ENCODE measurements at places on chromosomes 11 and 22.

- no peak for DNase-seq
Measured at GRCh38 chr22:38016182-38017151, 32.1 kb upstream of the SOX10 start.

- DNase-seq = no peak
Measured at GRCh38 chr11:70002433-70002832, 75.7 kb upstream of the ANO1 start.

GRCh38 chr11:45179686-45180178 lies 33.3 kb downstream of the PRDM11 start:
- no peak for DNase-seq

- DNase-seq = no peak
Measured at GRCh38 chr11:100991541-100991940, 138.1 kb downstream of the PGR start.

DNA sequence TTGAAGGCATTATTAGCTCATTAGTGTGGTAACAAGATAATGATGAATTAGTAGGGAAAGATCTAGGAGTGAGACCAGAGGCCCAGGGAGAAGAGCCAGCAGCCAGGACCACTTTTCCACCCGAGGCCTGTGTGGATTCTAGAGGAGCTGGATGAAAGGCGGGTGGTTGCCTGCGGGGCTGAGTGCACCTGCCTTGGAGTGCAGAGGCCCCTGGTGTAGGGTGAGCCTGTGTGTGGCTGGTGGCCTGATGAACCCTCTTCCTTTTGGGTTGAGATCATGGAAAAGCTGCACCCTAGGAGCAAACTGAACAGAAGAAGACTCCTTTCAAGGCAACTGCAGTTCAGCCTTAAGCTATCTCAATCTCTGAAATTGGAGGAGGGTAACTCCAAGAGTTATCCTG lies 5.9 kb upstream of the TP53AIP1 start:
- DNase-seq = no peak

DNA sequence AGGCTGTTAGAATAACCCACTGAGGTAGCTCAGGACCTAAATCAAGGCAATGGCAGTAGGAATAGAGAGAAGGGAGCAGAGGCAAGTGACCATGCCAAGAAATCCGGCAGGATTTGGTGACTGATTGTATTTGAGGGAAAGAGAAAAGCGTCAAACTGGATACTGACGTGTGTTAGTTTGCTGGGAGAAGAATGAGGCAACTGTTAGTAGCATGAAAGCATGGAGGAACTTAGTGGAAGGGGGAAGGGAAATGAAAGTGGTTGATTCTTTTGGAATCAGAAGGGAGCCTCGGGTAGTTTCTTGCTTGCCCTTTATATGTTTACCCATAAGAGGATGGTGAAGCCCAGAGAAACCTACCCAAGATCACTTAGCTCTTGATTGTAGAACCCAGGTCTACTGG lies 8.3 kb downstream of the PPFIBP2 start:
- DNase-seq = no peak

- DNase-seq = no peak
Measured at GRCh38 chr11:74417860-74418508, 19.8 kb upstream of the PGM2L1 start.

DNA sequence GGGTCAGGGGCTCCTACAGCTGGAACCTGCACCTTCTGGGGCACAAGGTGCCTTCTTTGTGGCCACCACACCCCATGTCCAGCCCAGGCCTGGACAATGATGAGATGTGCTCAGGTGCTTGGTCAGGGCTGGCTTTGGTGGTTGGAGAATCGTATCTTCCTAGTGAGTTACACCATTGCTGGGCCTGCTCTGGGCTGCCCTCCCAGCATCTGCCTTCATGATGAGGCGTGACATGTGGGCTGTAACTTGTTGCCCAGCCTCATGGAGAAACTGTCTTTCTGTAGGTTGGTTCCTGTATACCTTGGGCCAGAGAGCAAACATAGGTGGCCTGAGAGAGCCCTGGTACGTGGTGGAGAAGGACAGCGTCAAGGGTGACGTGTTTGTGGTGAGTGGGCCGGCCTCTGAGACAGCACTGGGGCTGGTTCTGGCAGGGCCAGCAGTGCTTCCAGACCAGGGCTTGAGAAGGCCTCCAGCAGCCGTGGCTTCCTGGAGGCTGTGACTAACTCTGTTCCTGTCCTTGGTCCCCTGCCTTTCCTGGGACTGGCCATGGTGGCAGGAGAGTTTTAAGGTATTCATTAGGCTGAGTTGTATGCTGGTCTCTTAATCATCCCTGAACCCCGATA lies 18.1 kb downstream of the TRMU start:
- no peak for DNase-seq

GRCh38 chr22:32684822-32685187 lies 116.7 kb upstream of the TIMP3 start:
- no peak for DNase-seq

DNA sequence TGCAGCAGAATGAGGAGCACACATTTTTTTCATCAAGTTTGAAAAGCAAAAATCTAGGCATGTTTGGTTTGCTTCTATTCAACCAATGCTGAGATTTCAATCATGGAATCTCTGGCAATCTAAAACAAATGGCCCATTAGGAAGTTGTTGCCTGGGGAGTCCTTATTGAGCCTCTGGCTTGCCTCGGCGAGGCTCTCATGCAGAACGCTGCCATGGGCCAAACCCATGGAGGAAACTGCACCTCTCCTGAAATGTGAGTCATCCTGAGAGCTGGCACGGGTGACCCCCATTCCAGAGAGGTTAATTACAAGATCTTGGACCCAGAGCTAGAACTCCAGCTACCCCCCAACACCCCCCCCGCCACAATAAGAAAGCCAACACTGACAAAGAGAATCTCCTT lies 80.7 kb downstream of the MN1 start:
- DNase-seq = no peak

DNA sequence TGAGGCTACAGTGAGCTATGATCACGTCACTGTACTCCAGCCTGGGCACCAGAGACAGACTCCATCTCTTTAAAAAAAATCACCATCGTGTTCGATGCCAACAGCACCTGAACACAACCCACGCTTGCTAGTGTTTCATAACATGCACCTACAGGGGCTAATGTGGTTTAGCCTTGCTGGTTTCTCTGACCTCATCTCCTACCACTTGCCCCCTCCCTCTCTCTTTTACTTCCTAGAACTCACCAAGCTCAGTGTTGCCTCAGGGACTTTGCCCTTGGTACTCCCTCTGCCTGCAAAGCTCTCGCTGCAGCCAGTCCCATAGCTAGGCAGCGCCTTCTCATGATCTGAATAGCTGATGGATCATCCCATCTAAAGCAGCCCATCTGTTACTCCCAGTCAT lies 99.8 kb downstream of the FBXO7 start:
- DNase-seq = no peak

DNA sequence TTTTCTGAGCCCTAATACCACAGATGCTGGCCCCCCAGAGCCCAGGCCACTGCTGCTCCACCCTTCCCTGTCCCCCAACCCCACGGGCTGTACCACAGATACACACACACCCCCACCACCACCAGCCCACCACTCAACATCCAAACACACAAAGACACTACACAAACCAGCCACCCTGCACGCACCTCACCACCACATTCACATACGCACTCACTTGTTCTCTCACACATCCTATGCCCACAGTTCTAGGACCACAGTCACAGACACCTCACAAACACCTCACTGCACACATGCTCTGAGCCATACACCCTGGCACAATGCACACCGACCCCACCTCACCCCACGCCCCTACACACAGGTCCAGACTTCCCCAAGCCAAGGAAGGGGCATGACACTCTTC lies 22.5 kb upstream of the OAF start:
- no peak for DNase-seq

DNA sequence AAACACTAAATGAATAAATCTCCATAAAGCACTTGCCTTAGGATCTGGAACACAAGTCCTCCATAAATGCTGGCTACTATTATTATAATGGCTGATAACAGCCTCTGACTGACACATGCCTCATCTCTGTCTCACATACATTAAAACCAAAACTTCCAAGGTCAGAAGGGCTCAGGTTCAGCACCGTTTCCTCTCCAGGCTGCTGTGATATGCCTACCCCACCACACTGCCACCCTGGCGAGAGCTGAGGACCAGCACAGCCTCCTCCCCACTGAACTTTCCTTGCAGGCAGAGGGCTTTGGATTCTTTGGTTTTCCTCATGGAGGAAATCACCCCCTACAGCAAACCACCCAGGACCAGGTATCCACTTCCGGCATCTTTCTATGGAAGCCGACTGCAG lies 112.8 kb downstream of the ABTB2 start:
- DNase-seq = no peak

- DNase-seq = no peak
Measured at GRCh38 chr11:26578998-26579661, 7.1 kb upstream of the MUC15 start.

GRCh38 chr11:9302448-9302847 lies 11.9 kb downstream of the TMEM41B start:
- DNase-seq = no peak

GRCh38 chr11:66636411-66636810 lies 2.1 kb upstream of the RBM4 start:
- DNase-seq = no peak

DNA sequence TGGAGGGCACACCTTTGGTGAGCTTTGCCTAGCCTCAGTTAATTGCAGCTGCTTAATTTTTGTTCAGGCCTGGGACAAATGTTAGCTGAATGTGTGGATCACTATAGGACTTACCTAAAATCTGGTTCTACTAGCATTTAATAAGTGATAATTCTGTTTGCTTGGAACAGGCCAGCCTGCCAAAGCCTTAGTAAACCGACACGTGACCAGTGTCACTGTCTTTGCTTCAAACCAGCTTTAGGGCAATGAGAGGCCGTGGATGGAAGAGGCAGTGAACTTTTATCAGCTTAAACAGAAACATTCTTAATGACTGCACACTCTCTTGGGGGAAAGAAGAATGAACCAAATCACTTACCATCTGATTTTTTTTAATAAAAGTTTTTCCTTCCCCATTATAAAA lies 10.8 kb downstream of the PARVA start:
- DNase-seq = no peak

- no peak for DNase-seq
Measured at GRCh38 chr11:1648653-1649420, 19.3 kb downstream of the KRTAP5-5 start.

DNA sequence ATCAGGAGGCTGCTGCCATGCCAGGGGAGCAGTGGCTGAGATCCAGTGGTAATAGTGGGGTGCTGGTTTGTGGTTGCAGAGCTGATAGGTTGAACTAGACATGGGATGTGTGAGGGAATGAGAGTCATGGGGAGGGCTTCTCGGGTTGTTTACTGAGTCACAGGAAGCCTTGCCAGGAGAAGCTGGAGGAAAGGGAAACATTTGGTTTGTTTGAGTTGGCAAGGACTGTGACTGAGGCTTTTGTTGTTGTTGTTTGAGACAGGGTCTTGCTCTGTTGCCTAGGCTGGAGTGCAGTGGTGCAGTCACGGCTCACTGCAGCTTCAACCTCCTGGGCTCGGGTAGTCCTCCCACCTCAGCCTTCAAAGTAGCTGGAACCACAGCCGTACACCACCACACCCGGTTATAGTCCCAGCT lies 49.3 kb downstream of the CABIN1 start:
- no peak for DNase-seq

DNA sequence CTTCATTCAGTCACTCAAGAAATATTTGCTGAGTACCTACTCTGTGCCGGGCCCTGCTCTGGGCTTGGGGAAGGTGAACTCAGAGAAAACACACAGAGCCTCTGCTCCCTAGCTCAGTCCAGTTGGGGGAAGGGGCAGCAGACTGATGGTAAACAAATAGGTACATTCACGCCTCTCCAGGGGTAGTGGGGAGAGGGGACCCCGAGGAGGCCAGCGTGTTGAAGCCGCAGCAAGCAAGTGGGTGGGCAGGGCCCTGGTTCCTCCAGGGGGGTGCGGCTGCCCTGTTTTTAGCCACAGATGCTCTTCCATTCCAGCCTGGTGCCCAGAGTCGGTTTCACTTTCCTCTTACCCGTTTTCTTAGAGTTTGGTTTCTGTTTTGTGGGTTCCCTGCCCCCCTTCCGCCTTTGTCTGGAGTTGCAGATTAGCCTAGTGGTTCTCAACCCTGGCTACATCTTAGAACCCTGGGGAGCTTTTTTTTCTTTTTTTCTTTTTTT lies 8.7 kb downstream of the DRAP1 start:
- peak; percentile 43 for DNase-seq

- no peak for DNase-seq
Measured at GRCh38 chr11:1197431-1197885, 25.4 kb upstream of the MUC5B start.

DNA sequence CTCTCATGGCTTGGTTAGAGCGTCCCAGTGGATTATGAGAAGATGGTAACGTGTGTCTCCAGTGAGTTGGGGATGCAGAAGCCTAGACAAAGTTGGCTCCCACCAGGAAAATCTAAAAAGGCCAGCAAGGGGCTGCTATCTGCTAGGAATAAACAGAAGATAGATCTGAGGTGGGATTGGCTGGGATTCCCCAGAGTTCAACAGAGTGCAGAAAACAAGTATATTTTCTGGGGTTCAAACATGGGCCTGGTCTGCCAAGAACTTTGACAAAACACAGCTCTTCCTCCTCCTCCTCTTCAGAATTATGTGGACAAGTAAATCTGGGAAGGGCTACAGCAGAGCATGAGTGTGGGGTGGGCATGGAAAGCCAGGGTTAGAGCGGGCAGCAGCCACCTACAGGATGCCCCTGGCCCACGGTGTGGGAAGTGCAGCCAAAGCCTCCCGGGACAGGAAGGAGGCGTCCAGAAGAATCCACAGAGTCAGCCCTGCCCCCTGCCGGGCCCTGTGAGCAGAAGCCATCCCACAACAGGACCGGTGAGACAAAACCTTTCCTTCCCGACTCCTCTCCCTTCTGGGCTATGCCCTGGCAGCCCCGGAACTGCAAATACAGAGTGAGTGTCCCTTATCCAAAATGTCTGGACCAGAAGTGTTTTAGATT lies 67.1 kb downstream of the CD82 start:
- no peak for DNase-seq

DNA sequence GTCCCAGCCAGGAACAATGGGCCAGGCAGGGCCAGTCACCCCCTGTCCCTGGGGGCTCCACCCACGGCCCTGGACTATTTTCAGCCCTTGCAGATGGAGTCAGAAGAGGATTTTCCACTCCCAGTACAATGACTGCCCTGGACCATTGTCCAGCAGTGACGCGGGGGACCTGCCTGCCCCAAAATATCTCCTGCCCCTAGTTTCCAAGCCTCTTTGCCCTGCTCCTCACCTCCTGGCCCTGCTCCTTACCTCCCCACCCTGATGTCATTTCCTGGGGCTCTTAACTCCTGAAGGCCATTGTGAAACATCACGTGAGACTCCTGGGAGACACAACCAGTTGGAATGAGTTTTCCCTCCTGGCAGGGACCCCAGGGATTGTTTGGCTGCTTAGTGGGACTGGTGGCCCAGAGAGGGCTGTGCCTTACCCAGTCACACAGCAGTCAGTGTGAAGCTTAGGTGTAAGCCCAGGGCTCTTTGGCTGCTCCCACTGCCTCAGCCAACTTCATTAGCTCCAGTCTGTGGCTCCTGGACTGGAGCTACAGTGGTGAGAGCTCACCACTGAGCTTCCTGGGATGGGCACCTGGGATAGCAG lies 22.2 kb downstream of the P2RY2 start:
- no peak for DNase-seq

DNA sequence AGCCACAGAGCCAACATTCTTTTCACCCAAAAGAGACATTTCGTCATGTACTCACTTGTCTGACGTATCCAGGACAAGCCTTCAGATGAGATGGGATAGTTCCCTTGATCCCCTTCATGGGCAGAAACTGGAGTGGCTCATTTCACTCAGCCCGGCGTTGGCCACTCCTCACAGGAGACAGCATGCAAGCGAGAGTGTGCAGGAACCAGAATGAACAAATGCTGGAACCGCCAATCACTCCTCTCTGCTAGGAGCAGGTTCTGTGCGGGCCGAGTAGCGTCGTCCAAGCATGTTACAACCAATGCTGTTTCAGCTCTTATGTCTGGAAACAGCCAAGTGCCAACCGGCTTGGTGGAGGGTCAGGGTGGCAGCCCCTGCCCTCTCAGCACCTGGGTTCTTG lies 56.7 kb upstream of the GNAZ start:
- DNase-seq = no peak

Data from activated CD8-positive, alpha-beta memory T cell treated with anti-CD3 and anti-CD28 coated beads for 1 hour (primary cell).